Umbilical cord (tissue), 2 donors: ENCODE measurements at places on chromosomes 2 and 18.
A peak's percentile ranks its signal among the peaks of the same experiment; 100 is the strongest.

GRCh38 chr2:33126552-33126951 is 179.8 kb downstream of the LTBP1 start:
- DNase-seq, result no peak

- no peak for DNase-seq
Measured at GRCh38 chr2:204346906-204347305, 198.4 kb upstream of the PARD3B start.

DNA sequence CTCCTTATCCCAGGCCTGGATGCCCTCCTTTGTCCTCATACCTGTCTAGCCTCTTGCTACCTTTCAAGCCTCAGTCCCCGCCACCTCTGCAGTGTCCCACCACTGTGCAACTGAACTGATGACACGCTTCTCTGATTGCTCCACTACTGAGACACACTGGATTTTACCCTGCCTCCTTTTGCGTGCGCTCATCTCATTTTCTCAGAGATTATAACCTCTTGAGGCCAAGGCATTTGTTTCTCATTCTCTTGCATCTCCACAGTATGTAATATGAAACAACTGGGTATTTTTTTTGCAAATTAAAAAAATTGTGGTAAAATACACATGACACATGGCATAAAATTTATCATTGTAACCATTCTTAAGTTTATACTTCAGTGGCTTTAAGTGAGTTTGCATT is 95.4 kb downstream of the PRKCE start:
- DNase-seq, result no peak

DNA sequence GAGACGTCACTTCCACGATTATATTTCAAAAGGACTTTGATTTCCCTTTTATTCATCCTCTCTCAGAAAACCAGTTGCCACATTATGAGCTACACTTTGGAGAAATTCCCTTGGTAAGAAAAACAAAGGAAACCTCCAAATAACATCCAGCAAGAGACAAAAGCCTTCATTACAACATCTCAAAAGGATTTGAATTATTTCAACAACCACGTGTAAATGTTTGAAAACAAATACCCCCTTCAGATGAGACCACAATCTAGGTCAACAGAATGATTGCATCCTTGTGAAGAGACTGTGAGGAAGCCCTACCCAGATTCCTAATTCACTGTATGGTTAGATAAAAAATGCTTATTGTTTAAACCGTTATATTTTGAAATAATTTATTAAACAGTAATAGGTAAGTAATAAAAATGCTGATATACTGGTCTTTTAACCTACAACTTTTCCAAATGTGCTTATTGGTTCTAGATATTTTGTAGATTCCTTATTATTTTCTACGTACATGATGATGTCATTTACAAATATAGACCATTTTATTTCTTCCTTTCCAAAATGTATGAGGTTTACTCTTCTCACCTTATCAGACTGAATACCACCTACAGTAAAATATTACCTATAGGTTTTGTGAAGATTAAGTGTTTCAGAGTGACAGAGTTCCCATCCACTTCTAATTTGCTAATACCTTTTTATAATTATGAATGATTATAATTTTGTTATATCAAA is 922.7 kb upstream of the CHAC2 start:
- no peak for DNase-seq

DNA sequence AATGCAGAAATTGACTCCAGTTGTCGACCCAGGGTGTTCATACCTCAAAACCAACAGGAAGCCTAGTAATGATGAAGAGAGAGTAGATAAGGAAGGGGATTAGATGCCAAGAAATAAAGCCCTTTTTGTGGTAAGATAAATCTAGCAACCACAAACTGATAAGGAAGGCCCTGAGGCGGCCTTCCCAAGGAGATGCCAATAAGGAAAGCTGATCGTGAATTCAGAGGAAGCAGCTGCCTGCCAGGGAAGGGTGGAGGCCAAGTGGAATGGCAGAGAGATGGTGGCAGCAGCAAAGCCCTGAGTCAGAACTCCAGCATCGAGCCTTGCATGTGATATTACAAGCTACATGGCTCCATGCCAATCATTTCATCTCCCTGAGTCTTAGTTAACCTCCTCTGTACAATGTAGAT is 126.3 kb downstream of the IRS1 start:
- DNase-seq, result peak; percentile 82

GRCh38 chr2:160791884-160792283 is 298.3 kb upstream of the RBMS1 start:
- no peak for DNase-seq

DNA sequence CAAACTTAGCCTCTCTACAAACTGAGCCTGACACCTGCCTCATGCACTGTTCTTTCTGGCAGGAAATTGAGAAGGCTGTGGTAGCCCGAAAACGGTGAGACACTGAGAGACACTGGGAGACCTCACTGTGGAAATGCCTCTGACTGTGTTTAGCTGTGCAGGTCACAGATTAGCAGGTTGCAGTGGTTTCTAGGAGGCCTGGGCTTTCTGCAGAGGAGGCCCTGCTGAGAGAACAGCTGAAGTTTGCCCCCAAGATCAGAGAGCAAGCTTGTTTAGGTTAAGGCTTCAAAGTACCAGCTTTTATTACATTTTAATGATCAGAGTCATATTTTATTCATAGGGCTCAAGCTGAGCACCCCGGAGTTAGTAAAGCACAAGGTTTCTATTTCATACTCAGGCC is 68.7 kb upstream of the LYPD6 start:
- DNase-seq, result no peak

DNA sequence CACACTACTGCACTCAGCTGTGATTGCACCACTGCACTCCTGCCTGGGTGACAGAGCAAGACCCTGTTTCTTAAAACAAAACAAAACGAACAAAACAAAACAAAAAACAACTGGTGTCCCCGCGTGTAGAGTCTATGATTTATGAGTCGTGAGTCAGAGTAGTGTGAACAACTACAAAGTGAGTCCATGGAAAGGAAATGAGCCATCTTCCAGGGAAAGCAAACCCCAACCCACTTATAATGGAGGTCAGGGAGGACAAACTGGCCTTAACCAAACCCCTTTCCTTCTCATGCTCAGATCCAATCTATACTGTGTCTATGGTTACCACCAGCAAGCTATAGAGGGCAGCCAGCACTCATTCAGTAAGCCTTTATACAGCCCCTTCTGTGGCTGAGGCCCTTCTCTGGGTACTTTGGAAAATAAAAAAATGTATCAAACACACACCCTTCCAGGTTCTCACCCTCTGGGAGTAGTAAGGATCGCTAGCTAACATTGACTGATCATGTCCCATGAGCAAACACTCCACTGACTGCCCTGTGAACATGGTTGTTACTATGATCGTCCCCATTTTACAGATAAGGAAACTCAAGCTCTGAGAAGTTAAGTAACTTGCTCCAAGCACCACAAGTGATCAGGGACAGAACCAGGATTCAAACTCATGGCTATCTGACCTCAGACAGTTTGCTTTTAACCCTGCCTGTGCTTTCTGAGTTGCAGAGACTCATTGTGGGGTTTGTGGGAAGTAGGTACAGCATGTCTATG is 24.7 kb upstream of the COLEC12 start:
- DNase-seq, result peak; percentile 6

- peak; percentile 77 for DNase-seq
Measured at GRCh38 chr2:101500180-101500579, 25.3 kb upstream of the RFX8 start.

DNA sequence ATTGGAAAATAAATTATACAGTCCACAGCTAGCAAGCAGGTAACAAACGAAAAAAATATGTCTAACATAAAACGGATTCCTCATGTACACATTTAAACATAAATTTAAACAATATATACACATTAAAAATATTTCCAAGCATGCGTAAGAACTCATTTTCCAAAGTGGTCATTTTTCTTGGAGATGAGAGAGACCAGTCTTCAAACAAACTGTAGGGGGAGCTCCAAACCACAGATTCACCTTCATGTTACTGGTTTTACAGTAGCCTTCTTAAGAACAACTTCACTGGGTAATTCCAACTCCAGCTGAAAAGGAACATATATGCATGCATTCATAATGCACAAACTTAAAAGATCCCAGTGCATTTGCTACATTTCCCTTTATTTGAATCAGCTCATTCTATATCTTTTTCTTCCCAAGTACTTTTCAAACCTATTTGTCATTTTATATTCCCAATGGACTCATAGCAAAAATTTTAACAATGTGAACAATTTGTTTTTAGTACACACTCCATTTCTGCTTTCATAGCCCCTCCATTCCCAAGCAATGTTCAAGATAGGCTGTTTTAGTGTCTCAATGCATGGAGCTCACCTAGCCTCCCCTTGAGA is 4.7 kb upstream of the STAMBP start:
- peak; percentile 83 for DNase-seq

- DNase-seq, result no peak
Measured at GRCh38 chr18:58359218-58359617, 269.7 kb downstream of the ALPK2 start.

DNA sequence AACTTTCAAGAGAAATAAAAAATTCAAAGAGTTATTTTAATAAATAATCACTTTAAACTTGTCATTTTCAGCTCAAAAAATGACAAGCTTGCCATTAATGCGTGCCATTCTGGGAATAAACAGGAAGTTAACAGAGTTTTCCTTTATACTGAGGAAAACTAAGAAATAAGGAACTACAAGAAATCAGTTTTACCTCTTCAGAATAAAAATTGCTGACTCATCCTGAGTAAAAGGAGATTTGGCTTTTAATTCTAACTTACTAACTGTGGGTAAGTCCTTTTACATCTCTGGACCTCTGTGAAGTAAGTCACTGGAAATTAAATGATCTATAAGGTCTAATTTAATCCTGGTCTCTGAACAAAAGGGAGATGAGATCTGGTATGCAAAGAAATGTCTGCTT is 16.1 kb downstream of the CEBPZ start:
- no peak for DNase-seq

- no peak for DNase-seq
Measured at GRCh38 chr18:13440277-13441248, 222.0 kb downstream of the LDLRAD4 start.

GRCh38 chr2:196252408-196253115 is 81.2 kb upstream of the STK17B start:
- DNase-seq, result no peak

GRCh38 chr2:102795641-102796040 is 33.8 kb downstream of the TMEM182 start:
- DNase-seq, result no peak

- DNase-seq, result no peak
Measured at GRCh38 chr18:59659508-59660170, 37.6 kb downstream of the CCBE1 start.
